ENCODE measurements at places on chromosomes 12 and 14.

DNA sequence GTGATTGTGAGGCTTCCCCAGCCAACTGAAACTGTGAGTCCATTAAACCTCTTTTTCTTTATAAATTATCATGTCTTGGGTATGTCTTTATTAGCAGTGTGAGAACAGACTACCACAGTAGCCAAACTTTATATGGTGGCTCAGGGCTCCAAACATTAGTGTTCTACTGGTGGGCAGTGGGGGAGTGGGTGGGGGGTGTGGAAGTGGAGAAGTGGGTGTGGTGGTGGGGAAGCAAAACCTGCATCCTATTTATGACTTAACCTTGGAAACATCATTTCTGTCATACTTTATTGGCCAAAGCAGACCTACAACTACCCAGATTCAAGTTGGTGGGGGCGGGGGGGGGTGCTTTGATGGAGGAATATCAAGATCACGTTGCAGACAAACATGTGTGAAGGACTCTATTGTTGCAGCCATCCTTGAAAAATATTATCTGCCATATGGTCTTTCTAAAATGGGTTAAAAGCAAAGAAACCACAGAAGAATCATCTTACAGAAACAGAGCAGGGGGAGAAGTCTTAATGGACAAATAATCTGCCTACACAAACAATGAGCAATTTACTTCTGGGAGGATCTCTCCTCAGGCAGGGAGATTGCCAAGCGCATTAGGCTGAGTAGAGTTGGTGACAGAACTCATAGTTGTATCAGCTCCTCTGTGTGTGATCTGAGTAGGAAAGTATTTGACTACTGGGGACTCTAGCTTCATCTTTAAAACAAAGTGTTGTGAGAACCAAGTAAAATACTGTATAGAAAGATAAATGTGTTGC lies 1.4 kb upstream of the PWP1 start:
- DNase-seq: no peak

- DNase-seq: no peak
These were observed 10.7 kb downstream of the TRMT5 start for GRCh38 chr14:60970146-60970545.

DNA sequence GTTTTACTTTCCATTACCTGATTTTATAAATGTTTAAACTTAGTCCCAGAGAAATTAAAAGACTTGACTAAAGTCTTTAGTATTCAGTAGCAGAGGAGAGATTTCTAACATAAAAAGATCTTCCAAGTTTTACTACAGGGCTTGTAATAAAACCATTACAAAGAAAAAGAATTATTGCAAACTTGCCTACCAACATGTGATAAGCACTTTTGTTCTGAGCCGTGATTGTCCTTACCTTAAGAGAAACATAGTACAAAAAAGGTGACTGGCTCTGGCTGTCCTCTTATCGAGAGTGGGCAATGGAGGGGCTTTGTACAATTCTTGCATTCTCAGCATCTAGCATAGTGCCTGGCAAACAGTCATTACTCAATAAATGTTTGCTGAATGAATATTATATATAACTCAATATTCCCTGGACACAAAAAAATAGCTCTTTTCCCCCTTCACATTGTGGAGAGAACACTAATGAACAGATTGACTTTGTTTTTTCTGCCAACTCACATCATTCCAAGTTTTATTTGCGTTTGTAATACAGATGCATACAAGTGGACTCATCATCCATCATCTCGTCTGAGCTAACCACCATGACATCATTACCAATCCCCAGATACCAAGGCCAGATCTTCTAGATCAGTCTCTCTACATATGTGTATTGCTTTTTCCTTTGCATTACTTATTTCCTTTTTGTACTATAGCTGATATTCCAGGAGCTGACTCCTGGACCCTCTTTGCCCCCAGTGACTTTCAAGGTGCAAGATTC lies 192.8 kb upstream of the EEA1 start:
- no peak for DNase-seq

DNA sequence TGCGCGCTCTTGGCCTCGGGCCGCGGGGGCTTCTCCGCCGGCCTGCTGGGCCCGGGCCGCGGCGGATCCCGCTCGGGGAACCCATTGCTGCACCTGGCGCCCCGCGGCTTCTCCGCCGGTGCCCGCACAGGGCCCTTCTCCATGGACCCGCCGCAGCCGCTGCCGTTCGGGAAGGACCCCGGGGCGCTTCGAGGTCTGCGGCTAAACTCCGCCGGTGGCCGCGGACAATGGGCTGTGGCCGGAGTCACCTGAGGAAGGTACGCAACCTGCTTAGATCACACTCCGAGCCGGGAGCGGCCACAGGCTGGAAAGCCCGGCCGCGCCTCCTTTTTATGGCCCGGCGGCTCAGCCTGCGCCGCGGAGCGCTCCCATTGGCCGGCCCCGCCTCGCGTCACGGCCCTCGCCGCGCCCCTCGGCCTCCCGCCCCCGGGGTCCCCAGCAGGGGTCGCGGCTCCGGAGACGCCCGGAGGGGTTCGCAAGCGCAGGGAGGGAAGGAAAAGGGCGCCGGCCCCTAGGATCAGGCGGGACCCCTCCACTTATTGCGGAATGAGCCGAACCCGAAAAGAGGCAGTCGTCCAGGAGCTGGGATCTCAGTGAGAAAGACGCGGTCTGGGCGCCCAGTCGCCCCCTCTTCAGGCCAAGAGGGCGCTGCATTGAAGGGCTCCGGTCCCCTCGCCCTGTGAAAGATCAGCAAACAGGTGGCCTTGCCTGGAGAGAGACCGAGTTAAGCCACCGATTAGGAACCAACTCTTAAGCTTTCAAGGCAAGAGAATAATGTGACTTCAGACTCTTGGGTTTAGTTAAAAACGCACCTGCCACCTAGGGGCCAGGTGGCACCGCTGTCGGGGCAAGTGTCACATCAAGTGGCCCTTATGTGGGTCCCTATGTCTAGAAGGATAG lies at the start of gene GCH1:
Gene GCH1 (minus strand): TSS at position 306 of the 900 bp plus-strand sequence. CDS start 163 bp downstream, at position 143.
- peak; percentile 53 for DNase-seq

GRCh38 chr14:70708717-70709570 lies 67.2 kb downstream of the TTC9 start:
- no peak for DNase-seq

GRCh38 chr14:90556666-90557450 lies 160.0 kb downstream of the CALM1 start:
- no peak for DNase-seq
